Retinal pigment epithelial cell (primary cell): ENCODE measurements at places on chromosomes 3 and 15.

DNA sequence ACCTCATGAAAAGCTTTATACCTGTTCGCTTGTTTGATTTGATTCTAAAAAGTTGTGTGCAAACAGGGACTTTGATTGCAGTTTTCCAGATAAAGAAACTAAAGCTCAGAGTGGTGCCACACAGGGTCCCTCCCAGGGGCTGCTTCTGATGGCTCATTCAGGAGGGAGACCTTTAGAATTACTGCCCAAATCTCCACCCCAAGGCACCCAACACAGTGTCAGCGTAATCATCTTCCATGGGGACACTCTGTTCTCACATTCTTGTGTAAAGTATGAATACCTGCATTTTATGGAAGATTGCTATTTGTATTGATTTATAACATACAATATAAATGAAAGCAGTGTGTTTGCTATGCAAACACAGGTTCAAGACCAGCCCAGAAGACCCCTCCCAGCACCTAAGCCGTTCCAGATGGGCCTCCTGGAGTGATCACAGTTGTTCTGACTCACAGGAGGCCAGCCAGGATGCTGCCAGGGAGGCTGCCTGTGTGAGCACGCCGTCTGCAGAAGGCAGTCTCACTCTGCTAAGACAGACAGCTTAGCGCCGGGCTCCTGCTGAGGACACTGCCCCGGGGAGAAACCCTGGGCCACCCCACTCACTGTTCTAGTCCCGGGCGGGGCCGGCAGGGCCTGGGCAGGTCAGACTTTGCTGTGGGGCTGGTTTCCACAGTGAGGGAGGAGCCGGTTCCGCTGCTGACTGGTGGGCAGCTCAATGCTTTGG is 185.6 kb downstream of the FAM43A start:
- DNase-seq: peak; percentile 39

DNA sequence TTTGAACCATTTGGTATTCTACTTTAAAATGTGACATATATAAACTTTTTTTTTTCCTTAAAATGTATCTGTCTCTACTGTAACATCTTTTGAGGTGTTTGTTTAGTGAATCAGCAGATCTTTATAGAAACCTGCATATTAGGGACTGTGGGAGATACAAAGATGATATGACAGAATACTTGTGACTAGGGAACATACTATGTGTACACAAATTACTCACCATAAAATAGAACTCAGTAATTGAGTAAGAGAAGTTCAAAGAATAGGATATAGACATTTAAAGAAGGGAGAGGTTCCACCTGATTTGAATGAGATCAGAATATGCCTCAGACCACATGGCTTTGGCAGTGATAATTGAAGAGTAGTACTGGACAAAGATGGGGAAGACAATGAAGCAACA is 47.9 kb downstream of the ATP2C1 start:
- DNase-seq: no peak

- no peak for DNase-seq
Measured at GRCh38 chr3:40827226-40827625, 302.5 kb downstream of the ZNF621 start.

DNA sequence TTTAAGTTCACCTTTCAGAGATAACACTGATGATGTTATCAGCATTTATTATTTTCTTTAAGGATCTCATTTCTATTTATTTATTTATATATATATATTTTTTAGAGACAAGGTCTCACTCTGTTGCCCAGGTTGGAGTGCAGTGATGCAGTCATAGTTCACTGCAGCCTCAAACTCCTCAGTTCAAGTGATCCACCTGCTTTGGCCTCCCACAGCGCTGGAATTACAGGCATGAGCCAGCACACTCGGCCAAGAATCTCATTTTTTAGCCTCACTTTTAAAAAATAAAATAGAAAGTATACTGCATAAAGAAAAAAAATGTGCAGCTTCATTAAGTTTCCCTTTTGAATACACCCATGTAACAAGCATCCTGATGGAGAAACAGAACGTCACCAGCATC is 35.6 kb downstream of the PLA2G4D start:
- DNase-seq: no peak

DNA sequence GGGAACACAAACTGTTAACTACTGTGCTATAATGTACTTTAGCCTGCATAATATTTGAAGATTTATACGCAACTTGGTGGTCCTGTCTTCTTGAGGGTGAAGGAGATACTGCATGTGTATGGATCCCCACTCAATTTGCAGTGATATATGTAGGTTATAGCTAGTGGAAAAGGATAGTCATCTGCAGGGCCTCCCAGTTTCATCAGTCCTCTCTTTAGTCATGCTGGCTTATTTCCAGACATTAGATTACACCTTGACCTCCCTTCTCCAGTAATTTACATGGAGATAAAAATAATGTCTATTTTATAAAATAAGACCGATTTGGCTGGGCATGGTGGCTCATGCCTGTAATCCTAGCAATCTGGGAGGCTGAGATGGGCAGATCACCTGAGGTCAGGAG is 3.7 kb downstream of the NR1D2 start:
- no peak for DNase-seq

- no peak for DNase-seq
Measured at GRCh38 chr15:55549305-55549704, 38.8 kb downstream of the PYGO1 start.

DNA sequence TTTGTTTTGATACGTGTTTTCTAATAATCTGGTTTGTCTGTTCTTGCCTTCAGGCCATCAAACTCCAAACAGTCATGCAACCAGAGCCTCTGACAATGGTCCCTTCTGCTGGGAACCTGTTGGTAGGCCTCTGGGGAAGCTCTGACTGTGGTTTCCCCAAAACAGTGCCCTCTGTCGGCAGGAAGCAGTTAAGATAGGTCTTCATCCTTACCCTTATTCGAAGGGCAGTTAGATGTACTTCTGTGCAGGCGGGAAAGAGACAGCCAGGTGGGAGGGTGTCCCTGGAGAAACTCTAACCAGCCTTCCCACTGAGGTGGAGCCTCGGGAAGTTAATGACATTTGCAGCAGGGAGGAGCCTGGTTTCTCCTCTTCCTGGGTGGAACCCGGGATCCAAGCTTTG is 81.6 kb upstream of the CHMP2B start:
- no peak for DNase-seq

DNA sequence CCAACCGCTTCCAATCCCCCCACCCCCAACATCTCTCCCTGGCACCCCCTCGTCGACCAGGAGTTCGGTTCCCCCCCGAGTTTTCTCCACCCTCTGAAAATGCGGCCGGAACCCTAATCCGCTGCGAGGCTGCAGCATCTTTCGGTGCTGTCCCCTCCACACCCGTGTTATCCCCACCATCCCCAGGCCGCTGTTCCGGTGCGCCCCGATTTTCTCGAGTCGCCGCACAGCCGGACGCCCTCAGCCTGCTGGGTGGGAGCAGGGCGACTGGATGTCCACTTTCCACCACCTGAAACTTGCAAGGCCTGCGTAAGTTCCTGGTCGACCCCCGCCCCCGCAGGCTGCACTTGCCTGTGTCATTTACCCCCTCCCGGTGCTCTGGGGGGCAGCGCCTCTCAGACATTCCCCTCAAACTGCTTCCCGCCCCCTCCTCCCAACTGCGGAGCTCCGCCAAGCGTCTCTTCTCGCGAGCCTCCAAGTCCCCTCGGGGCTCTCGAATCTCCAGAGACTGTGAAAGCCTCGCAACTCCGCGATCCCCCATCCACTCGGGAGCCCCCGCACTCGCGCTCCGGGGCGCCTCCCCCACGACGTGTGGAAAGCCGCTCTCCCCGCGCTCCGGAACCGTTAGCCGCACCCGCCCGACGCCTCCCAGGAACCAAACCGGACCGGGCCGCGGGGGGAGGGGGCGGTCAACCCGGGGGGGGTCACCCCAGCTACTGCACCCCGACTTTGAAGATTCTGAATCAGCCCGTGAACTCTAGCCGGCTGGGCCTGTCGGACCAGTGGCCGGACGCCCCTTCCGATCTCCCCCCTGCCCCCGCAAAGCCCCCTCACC is 566 bp downstream of the ETV5 start:
- DNase-seq: no peak

GRCh38 chr3:30659270-30660130 is 53.1 kb downstream of the TGFBR2 start:
- DNase-seq: peak; percentile 73

DNA sequence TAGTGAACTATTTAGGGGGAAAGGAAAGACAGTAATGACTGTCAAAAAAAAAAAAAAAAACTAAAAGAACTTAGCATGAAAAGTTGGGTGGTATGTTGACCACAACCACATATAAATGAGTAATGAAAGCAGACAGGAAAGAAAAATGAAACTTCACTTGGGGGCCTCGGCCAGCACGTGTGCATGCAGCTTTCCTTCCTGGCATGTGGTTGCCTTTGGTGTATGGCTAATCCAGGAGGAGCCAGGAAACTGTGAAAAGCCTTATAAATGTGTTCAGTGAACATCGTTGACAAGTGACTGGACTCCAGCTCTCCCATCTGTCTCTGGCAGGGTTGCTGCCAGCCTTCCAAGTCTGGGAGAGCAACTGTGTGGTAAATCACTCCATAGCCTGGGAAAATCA is 195.1 kb downstream of the DTWD1 start:
- no peak for DNase-seq

GRCh38 chr3:59733041-59733809 is 683.4 kb upstream of the CFAP20DC start:
- DNase-seq: no peak

- no peak for DNase-seq
Measured at GRCh38 chr15:28167042-28167441, 67.9 kb upstream of the OCA2 start.

DNA sequence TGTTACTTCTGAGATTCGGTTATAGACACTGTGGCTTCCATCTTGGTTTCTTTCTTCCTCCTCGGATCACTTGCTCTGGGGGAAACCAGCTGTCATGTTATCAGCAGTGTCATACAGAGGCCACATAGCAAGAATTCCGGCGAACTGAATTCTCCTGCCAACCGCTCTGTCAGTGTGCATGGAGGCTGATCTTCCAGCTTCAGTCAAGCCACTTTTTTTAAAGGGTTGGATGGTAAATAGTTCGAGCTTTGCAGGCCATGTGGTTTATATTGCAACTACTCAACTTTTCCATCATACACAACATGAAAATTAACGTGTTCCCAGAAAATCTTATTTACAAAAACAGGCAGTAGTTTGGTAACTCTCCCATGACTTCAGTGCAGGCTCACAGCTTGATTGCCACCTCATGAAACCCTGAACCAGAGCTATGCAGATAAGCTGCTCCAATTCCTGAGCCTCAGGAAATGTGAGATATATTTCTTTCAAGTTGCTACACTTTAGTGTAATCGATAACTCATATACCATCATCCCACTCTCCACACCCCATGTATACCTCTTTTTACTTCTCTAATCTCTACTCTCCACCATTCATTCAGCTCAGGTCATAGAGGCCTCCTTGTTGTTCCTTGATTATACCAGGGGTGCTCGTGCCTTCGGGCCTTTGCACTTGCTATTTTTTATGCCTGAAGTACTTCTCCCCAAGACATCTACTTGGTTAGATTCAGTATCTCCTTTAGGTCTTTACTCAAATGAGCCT is 7.2 kb downstream of the RPL22L1 start:
- DNase-seq: no peak

DNA sequence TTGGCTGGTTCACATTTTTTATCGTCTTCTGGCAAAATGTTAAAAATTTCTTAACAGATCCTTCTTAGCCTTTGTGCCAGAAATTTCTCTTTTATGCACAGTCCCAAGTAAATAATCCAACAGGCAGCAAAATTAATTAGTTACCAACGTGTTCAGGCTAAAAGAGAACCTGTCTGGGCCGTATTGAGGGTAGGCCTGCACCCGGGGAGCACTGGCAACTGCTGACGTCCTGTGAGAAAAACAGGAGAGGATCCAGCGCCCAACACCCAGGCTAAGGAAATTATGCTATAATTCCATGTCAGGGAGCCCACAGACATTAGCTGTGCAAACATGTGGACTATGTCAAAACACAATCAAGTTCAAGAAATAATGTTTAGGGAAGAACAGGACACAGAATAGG is 30.7 kb upstream of the CSTA start:
- DNase-seq: no peak

DNA sequence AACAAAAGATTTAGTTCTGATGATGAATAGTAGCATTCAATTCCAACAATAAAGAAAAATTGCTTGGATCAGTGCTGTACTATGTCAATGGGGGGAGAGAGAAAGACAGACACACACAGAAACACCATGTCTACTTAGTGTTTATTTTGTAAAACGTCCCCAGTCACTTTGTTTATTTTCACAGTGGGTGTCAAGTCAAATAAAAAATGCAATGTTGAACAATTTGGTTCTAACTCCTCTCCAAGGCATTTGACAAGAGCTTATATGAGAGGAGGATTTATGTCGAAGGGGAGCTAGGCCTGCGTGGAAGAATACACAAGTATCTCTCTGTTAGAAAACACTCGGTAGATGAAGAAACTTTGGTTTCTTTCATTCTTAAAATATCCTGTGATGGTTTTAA is 201.7 kb upstream of the SLC2A2 start:
- no peak for DNase-seq

GRCh38 chr3:194133661-194134230 is 2.2 kb upstream of the HES1 start:
- no peak for DNase-seq

DNA sequence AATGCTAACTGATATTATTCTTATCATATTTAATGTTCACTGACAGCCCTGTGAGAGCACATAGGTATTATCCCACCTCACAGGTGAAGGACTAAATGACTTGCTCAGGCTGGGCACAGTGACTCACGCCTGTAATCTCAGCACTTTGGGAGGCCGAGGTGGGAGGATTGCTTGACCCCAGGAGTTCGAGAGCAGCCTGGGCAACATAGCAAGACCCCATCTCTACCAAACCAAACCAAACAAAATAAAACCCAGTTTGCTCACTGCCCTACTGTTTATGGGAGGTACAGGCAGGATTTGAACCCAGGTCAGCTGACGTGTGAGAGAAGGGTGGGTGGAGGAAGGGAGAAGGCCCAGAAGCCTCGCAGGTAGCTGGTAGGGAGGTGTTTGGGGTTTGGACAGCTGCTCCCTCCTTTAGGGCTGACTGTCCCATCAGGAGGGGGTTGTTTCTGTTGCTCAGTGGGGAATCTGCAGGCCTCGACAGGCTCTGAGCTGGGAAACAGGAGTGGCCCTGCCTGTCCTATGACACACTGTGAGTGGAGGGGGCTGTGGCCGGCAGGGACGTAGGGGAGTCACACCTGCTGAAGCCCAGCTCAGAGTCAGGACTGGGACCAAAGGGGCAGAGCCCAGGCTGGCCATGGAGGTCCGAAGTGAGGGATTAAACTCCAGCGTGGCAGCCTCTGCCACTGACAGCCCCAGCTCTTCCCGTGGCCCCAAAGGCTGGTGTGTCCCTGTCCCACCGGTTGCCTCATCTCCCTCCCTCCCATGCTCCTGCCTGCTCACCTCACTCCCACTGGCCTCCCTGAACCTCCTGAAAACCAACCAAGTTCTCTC is 25.3 kb downstream of the BHLHE40 start:
- DNase-seq: no peak

- no peak for DNase-seq
Measured at GRCh38 chr3:53211706-53212702, 43.8 kb downstream of the TKT start.
